ENCODE measurements at places on chromosomes 5 and 9.

DNA sequence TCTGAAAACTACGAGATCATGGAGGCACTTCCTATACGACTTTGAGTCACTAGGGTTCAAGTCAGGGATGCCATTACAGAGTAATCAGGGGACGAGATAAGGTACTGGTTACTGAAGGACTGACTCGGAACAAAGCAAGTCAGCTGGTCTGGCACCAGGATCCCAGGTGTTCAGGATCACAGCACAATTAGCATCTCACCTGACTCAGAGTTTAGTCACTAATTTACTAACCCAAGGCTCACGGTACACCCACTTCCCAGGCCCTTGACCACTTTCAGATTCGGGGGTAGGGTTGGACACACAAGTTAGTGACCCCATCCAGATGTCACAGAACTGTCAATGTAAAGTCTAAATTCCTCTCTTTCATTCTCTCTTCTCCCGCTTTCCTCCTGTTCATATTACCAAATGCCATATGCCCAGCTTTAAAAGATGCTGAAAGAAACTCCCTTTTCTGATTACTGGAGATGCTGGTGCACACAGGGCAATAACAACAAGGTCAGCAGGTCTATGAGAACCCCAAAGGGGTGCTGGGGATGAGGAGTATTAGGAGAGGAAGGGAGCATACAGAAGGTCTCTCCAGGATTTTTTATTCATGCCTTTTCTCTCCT, 657.8 kb downstream of the TLE1 start:
- DNase-seq = no peak

GRCh38 chr9:92438900-92439526, 14.7 kb upstream of the OMD start:
- DNase-seq = no peak

DNA sequence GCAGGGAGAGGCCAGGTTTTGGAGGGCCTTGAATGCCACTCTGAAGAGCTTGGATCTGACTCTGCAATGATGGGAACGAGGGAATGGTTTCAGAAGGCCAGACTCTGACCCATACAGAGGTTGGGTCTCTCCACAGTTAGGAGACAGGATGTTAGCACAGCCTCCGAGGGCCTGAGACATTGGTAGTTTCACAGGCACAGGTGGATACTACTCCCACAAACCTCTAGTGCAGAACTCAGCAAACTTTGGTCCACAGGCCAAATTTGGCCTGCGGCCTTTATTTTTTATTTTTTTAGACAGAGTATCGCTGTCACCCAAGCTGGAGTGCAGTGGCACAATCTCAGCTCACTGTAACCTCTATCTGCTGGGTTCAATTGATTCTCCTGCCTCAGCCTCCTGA, 2.9 kb downstream of the GNPDA1 start:
- DNase-seq = no peak

GRCh38 chr5:30121043-30121442, 1072.4 kb upstream of the CDH6 start:
- DNase-seq = no peak

DNA sequence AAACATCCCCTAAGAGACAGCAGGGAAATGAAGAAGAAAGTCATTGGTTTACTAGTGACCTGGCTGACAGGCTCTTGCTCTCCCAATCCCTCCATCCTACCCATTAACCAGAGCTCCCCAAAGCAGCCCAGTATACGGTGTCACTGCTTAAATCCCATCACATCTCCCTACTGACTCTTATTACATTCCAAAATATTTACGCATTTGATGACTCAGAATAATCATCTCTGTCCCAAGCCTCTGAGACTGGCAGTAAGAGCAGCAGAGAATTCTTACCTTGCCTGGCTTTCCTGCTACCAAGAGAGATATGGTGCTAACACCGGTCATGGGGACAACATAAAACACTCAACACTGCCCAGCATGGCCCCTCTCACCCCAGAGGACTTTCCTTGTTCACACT, 20.2 kb upstream of the WHRN start:
- no peak for DNase-seq

DNA sequence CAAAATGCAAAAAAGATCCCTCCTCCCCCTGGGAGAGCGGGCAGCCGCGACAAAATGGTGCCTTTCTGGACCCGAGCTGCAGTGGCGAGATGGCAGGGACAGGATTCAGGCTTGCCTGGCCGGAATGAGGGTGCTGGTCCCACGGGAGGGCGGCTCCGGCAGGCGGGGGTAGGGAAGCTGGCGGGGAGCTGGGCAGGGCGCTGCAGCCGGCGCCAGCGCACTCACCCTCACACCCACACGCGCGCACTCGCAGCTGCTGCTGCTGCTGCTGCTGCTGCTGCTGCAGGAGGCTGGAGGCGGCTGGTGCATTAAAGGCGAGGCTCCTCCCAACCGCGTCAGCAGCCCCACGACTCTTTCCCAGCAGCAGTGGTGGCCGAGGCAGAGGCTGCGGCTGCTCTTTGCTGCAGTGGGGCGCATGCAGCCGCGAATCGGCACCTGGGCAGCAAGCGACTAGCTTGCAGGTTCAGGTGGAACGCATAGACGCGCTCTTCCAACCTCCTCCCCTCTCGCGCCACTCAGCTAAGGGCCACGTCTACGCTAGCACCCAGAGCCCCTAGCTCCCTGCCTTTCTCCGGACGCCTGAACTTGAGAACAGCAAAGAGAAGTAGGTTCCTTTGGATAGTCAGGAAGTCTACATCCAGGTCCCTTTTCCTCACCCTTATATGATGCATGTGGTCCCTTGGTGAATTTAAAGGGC, at the start of gene PPP2R2B:
TSS of gene PPP2R2B (minus strand) at position 282 of the 697 bp plus-strand sequence.
- no peak for DNase-seq

- no peak for DNase-seq
These were observed 163.0 kb upstream of the PUM3 start for GRCh38 chr9:3006851-3007250.

DNA sequence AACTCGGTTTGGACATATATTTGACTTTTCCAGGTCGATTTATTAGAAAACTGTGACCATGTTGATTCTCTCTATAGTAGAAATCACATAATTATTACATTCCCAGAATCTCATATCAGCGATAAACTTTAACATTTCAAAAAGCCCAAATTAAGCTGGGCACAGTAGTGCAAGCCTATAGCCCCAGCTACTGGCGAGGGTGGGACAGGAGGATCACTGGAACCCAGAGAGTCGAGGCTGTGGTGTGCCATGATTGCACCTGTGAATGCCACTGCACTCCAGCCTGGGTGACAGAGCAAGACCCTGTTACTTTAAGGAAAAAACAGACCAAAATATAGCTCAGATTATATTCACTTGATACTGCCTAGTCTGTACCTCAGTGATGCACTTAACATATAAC, 128.9 kb downstream of the CPLANE1 start:
- DNase-seq = no peak

- no peak for DNase-seq
These were observed 26.2 kb downstream of the NIPAL4 start for GRCh38 chr5:157486221-157486681.

GRCh38 chr5:95284572-95285408, at the start of gene MCTP1:
MCTP1 (minus strand) TSS chr5:95285094.
- DNase-seq = no peak

DNA sequence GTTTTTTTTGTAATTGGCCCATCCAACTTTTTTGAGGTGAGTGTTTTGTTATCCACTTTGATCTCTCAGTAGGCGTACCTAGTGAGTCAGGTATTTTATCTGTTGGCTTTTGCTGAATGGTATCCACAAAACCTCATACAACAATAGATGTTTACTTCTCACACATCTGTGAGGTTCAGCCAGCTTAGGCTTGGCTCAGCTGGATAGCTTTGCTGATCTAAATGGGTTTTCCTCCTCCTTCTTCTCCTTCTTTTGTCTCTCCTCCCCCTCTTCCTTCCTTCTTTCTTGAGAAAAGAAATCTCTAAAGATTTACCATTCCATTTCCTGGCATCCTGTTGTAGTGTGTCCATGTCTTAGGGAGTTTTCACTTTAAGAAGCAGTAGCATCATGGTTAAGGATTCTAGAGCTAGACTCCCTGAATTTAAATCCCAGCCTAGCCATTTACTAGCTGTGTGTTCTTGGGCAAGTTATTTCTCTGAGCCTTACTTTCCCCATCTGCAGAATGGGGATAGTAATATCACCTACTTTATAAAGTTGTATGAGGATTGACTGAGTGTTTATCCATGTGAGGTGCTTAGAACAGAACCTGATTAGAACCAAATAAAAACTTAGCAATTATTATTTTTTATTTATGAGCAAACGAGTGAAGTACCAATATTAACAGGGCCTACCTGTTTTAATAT, 126.3 kb downstream of the ARHGAP26 start:
- no peak for DNase-seq

DNA sequence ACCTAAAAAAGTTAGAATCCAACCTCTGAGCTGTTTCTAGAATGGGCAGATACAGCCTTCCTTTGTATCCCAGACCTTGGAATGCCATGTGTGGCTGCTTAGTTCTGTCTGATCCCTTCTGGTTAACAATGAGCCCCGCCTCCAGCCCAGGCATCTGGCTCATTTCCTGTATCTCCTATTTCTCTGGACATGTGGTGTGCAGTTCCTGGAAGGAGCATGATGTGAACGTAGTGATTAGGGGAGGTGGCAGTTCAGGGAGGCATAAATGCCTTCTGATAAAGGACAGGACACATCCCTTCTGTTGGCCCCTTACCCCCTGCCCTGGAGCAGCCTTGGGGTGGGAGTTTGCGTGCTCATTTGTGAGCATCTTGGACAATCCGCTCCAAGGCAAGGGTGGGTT, 243.0 kb downstream of the ZSWIM6 start:
- no peak for DNase-seq

DNA sequence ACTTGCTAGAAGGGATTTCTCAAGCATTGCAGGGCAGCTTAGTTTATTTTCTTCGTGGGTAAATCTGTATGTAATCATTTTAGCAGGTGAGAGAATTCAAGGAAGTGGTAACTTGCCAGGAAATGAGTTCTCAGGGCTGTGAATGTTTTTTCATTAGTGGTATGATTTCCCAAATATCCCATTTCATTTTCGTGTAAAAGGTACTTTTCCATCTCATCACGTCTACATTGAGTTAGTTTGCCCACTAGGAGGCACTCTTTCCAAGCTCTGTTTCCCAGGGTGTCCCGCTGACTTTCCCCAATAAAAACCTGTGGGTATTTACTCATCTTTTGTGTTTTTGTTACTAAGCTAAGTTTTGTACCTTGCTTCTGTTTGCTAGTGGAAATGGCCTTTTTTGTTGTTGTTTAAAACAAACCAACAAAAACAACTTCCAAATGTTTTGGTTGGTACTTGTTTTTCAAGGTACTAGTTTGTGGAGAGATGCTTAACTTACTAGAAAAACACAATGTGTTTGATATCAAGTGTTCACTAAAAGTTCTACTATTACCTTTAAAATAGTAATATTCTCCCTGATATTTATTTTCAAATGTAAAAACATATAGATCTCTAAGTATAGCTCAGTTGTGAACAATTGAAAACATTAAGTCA, 373.6 kb downstream of the ADGRV1 start:
- no peak for DNase-seq

DNA sequence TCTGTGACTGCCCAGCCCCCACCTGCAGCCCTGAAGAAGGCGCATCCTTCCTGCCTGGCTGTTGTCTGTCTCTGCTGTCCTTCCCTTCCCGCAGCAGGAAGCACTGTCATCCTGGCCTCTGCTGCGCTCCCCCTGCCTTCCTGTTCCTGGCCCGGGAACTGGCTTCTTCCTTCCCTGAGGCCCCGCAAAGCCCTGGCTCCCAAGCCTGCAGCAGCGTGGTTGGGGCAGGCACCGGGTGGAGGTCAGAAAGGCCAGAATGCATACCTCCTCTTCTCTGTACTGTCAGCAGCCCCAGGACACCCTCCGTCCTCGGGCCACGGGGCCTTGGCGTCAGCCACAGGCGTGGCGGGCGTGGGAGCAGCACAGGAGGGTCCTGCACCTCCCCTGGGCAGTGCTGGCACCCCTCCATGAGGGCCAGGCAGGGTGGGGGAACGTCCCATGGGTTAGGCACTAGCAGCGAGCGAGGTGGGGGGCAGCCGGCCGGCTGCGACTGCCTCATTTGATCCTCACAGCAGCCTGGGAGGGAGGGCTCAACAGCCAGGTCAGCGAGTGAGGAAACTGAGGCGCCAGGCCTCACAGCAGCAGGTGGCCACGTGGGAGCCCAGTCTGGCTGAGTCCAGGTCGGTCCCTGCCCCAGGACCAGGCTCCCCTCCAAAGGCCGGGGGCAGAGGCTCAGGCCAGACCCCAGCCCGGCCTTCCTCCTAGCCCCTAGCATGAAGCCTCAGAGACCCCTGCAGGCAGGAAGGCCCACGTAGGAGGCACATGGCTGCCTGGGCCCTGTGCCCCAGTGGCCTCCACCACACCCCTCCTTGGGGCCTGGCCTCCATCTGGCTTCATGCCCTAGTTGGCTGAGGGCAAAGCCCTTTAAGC, 9.4 kb downstream of the FLT4 start:
- peak; percentile 51 for DNase-seq

DNA sequence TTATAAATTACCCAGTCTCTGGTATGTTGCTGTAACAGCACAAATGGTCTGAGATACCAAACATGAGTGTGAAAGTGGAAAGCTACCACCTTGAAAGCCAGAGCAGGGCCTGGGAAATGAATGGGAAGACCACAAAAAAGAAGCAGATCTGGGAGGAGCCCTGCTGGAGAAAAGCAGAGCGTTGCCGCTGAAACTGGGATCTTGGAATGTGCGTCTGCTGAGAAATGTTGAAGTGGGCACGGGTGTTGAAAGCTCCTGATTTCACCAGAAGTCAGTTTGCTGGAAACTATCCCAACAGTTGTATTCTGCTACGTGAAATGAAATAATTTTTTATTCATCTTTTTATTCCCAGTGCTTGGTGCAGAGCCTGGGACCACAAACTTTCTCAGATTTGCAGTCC, 40.0 kb downstream of the NUDT12 start:
- no peak for DNase-seq

DNA sequence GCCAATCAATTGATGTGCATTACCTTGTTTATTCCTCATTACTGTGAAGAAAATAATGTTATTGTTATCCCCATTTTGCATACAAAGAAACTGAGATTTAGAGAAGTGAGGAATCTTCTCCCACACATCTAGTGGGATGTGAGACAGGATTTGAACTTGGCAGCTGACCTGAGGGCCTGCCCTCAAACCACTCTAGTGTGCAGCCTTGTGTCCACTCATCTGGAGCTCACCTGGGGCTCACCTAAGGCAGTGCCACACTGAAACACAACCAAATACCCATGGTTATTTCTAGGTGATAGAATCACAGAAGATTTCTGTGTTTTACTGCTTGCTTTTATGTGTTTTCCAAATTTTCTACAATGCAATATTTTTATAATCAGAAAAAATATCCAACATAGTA, 94.7 kb upstream of the SAP30L start:
- DNase-seq = no peak
